Suppressor macrophage treated with lipopolysaccharide for 1 hour (primary cell): ENCODE measurements at places on chromosomes 12 and 14.
A peak's percentile ranks its signal among the peaks of the same experiment; 100 is the strongest.

DNA sequence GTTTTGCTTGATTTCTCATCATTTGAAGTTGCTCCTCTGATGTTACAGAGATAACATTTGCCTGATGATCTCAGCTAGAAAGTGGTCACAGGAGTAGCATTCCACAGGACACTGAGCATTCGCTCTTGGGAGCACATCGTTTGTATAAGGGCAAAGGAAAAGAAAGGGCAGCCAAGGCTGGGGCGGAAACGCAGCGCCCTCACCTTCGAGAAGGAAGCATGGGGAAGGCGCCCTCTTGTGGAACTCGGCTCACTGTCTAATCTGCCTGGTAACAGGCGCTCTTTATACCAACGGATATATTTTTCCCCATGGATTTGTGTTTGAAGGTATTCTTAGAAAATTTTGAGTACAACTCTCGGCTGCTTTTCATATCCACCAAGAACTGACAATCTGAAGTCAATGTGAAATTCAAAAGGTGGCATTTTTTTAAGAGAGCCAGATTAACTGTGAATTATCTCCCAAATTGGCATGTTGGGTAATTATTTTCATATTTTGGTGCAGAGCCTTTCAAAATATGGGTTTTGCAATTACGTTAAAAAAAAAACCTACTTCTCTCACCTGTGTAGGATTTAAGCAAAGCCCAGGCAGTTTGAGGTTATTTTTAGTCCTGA lies 172.7 kb downstream of the CAND1 start:
- peak; percentile 87 for DNase-seq

DNA sequence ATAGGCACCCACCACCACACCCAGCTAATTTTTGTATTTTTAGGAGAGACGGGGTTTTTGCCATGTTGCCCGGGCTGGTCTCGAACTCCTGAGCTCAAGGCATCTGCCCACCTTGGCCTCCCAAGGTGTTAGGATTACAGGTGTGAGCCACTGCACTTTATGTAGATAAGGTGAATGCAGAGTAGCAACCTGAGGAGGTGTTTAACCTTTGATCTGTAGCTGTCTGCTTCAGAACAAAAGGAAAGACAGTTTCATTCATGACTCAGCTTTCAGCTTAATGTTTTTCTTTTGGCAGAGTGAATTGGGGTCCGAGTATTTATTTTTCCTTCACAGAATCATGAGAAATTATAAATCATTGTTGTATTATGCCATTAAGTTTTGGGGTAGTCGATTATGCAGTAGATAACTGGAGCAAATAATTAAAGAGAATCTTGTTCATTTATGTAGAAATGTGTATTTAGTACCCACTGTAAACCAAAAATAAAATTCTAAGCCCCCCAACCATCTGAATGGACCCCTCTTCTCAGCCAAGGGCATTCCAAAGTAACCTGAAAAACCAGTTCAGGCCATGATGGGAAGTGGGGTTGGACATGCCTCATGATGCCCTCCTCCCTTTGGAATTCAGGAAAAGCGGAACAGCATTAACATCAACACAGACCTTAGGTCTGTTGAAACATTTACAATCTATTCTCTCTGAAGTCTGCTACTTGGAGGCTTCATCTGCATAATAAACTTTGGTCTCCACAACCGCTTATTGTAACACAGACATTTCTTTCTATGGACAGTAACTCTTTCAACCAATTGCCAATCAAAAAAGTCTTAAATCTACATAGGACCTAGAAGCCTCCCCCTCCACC lies 10.7 kb upstream of the STX2 start:
- no peak for DNase-seq

DNA sequence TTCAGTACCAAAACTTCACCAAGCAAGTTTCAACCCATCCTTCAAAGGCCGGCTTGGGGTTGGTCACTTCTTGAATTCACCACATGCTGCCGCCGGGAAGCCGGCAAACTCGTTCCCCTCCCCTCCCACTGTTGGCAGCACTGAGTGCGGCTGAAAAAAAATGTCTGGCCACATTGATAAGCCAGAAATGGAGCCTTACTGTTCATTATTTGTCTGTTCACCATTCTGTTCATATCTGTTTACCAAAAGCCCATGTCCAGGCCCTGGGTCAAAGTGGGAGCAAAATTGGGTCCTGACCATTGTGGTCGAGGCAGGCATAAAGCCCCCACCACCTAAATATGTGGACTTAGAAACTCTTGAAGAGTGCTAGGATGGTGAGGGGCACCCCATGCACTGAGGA lies 7.3 kb upstream of the HSP90AA1 start:
- DNase-seq: no peak

DNA sequence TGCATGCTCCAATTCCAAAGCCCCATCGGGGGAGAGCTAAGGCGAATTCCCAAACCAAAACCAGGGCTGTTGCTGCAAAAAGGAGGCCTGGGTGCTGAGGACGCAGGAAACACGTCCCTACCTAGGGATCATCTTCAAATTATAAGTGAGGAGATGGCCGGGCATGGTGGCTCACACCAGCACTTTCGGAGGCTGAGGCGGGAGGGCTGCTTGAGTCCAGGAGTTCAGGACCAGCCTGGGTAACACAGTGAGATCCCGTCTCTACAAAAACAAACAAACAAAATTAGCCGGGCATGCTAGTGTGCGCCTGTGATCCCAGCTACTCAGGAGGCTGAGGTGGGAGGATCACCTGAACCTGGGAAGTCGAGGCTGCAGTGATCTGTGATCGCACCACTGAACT lies 143.2 kb downstream of the CALM1 start:
- no peak for DNase-seq

- no peak for DNase-seq
Observed at GRCh38 chr12:20560935-20561334, 134.2 kb upstream of the SLCO1C1 start.

DNA sequence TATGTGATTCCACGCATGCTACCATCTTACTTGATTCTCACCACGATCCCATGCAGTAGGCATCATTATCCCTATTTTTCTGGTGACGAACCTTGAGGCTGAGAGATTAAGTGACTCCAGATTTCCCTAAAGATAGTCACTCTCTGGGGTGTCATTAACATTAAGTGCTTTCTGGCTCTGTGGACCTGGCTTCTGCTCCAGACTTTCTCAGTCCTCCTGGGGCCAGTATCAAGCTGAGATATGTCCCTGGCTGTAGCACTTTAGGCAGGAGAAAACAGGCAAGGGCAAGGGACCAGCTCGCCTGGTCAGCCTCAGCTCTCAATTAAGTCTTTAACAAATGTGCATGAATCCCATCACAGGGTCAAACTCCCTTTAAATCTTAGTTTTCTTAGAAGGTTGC lies 38.3 kb upstream of the PRB2 start:
- no peak for DNase-seq

GRCh38 chr14:88688386-88688785 lies 104.4 kb downstream of the EML5 start:
- no peak for DNase-seq
